Inflammatory macrophage treated with lipopolysaccharide for 4 hours (primary cell): ENCODE measurements at places on chromosomes 7 and 10.

DNA sequence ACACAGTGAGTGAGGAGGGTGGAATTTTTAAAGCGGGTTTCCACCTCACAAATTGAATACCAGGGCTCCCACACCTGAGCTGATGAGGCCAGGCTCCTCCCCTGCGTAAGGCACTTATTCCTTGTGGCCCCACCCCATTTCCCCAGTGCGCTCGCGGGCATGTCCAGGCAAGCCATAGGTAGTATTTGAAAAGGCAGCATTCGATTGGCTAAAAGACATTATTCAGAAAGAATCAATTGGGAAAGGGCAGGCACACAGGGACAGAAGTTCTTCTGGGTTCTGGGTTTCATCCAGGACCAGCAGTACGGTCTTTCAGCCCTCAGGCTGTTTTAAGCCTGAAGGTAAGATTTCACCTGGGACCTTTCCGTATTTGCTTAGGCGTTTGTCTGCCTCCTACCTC is 222.3 kb downstream of the BBS9 start:
- DNase-seq, result no peak

- no peak for DNase-seq
Measured at GRCh38 chr10:34811968-34812514, 3.1 kb downstream of the PARD3 start.

DNA sequence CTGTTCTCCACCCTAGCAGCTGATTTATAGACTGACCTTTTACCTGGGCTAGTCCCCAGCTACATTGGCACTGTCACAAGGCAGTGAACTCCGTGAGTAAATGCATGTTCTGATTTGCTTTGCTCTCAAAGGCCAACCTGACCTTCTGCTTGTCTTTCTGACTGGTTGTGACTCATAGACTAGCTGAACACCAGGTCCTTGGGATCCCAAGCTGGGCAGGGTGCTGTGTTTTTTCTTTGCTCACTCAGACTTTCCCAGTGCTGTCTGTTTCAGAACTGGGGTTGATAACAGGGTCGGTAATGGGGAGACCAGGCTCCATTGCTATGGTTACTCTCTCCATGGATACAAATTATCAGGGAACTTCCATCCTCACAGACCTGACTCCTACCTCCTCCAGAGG is 35.0 kb downstream of the EVX1 start:
- DNase-seq, result no peak

DNA sequence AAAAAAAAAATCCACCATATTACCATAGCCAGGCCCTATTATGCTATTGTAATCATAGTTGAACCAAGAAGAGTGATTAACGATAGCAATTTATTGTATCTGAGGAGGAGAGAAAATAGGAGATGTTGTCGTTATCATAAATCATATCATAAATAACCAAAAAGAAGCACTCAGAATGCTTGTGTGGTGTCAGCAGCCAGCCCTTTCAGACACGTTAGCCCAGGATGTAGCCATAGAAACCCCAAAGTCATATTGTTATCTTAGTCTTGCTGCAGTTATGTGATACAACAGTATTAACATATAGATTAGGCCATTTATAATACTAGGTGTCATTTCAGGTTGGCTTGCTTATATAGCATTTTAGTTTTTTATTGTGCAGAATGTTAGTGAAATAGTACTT is 102.2 kb upstream of the GATA3 start:
- no peak for DNase-seq

DNA sequence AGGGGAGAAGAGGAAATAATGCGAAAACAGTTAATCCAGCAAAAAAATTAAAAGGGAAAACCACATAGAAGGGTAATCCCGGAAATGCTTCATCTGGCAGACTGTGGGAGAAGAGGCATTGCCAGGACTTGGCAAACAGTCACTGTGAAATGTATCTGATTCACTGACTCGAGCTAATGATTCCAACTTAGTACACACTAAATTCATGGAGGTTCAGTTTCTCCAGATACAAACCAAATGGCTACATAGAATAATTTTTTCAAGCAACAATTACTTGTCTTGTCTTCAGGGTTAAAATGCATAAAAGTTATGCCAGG is 36.4 kb downstream of the GDI2 start:
- peak; percentile 63 for DNase-seq

- DNase-seq, result no peak
Measured at GRCh38 chr7:112283382-112283910, 77.0 kb downstream of the ZNF277 start.

GRCh38 chr7:117010375-117011133 is 57.3 kb downstream of the ST7 start:
- DNase-seq, result peak; percentile 83

- no peak for DNase-seq
Measured at GRCh38 chr10:102634686-102635085, 9.6 kb upstream of the TRIM8 start.

GRCh38 chr10:71838264-71839211 is 12.5 kb downstream of the PSAP start:
- DNase-seq, result no peak

DNA sequence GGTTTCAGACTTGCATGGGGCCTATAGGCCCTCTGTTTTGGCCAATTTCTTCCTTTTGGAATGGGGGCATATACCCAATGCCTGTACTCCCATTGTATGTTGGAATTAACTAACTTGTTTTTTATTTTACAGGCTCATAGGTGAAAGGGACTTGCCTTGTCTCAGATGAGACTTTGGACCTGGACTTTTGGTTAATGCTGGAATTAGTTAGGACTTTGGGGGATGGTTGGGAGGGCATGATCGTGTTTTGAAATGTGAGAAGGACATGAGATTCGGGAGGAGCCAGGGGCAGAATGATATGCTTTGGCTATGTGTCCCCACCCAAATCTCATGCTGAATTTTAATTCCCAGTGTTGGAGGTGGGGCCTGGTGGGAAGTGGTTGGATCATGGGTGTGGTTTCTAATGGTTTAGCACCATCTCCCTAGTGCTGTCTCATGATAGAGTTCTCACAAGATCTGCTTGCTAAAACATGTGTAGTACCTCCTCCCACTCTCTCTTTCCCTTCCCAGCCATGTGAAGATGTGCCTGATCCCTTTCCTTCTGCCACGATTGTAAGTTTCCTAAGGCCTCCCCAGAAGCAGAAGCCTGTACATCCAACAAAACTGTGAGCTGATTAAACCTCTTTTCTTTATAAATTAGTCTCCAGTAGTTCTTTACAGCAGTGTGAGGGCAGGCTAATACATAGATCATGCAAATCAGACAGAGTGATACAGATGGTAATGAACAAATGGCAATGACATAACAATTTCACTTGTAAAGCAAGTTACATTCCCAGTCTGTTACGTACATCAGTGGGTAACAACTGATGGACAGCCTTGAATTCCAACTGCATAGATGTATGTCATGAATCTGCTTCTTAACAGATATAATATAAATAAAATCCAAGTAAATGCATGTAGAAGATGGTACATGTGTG is 146.2 kb downstream of the SGMS1 start:
- no peak for DNase-seq

- peak; percentile 53 for DNase-seq
Measured at GRCh38 chr10:93615576-93616235, 3.4 kb downstream of the PDE6C start.

DNA sequence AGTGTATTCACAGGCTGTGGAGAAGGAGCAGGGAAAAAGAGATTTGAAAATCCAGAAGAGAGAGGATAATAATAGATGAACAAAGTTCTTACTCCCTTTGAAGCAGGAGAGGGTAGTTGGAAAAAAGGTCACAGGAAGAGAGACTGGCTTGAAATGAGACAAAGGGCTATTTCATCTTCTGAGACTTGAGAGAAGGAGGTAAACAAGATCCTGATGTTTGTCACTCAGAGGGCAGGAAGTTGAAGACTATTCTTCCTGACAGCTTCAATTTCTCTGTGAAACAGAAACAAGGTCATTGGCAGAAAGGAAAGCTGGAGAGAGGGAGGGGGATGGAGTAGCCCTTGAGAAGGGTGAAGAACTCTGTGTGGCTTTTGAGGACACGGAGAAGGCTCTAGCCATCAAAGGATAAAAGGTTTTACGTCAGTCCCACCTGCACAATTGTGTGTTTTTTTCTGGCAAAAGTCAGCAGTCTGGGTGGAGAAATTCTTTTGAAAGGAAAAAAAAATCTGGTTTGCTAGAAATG is 216.1 kb upstream of the STEAP4 start:
- no peak for DNase-seq

DNA sequence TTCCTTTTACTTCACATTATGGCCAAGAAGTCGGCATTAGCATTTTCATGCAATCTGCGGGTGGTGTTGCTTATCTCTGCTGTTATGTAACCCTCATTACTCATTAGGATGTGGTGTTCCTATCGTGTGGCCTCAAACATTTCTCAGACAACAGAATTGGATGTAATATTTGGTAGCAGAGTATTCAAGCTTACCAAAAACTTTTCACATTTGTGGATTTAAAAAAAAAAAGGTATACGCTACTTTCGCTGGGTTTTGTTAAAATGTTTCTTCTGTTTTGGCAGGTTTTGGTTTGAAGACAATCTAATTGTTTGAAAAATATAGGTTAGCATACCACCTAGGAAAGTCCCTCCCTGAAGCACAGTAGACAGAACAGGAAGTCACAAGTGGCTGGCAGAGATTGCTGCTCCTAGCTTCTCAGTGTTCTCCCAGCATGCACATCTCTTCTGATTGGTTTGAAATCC is 128.8 kb downstream of the GATA3 start:
- peak; percentile 92 for DNase-seq

DNA sequence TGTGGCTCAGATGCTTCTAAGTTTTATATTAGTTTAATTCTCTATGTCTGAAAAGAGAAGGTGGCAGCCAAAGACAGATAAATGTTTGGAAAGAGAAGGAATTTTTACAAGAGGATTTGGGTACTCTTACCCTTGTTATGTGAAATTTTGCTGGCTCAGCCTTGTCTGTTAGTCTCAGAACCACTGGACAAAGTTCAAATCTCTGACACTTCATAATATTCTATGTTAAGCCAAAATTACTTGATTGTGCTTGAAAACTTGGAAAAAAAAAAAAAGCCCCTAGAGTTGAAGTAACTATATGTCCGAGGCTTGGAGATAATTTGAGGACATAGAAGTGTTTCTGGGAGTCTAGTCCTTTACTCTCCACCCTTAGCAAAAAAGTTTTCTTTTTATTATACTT is 1079.3 kb upstream of the LRRTM3 start:
- DNase-seq, result no peak

DNA sequence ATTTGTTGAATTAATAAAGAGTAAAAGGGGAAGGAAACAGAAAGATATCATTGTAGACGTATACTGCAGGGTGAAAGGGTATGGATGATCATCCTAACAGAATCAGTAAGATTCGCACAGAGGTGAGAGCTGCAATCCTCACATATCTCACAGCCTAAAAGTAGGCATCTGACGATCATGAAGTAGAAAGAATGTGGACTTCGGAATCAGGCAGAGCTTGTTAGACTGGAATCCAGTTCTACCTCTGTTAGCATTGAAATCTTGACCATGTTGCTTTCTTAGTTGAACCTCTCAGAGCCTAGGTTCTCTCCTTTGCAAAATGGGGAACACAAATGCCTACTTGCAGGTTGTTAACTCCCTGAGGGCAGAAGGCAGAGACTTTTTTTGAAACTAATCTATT is 320.0 kb upstream of the C7orf33 start:
- no peak for DNase-seq

DNA sequence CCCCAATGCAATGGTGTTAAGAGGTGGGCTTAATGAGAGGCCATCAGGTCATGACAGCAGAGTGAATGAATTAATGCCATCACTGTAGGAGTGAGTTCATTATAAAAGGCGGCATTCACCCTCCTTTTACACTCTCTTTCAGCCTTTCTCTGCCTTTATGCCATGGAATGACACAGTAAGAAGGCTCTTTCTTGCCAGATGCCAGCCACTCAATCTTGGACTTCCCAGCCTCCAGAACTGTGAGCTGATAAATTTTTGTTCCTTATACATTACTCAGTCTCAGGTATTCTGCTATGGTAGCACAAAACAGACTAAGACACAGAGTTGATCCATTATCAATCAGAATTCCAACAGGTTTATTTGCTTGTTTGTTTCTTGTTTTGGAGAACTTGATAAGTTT is 3.2 kb downstream of the TCAF1 start:
- no peak for DNase-seq

DNA sequence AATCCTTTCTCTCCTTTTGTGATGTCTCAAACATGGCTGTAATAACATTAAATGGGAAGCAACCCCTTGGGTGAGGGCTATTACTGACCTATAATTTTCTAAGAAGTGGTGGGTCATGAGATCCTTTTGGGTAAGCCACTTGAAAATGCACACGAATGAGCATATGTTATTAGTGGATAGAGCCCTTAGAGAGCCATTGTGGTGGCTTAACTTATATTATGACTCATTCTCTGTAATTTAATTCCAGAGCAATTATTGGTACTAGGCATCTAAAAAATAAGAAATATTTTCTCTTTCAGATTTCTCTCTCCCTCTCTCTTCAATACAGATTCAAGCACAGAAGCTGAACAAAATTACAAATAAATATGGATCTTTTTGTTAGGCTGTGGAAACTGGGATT is 1177.4 kb upstream of the PHF14 start:
- no peak for DNase-seq

DNA sequence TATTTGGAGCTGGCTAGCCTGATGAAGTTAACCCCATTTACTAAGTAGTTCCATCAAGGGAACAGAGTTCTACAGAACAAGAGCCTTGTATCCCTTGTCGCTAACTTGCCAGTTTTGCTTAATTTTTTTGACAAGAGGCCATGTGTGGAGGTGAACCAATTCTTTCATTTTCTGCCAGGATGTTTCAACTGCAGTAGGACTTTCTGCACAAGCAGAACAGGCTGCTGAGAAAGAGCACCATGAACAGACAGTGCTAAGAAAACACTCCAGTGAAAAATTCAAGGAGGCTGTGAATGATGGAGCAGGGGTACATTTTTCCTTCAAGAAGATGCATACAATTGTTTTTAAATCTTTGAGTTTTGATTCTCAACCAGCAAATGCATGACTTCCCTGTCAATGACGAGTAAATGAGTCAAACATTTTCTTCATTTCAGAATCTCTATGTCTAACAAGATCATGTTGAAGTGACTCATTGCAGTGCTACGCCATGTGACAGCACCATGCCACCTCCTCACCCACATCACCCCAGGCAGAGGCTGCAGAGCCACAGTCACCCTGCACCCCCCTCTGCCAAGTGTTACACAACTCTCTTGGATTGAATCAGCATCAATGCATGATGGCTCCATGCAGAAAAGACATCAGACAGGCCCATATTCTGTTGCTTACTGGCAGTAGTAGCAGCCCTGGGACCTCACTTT is 193.1 kb downstream of the COBL start:
- DNase-seq, result peak; percentile 98

- DNase-seq, result no peak
Measured at GRCh38 chr7:79515358-79515757, 61.9 kb upstream of the MAGI2 start.

- DNase-seq, result peak; percentile 62
Measured at GRCh38 chr7:16644636-16645592, 640 bp downstream of the ANKMY2 start.

DNA sequence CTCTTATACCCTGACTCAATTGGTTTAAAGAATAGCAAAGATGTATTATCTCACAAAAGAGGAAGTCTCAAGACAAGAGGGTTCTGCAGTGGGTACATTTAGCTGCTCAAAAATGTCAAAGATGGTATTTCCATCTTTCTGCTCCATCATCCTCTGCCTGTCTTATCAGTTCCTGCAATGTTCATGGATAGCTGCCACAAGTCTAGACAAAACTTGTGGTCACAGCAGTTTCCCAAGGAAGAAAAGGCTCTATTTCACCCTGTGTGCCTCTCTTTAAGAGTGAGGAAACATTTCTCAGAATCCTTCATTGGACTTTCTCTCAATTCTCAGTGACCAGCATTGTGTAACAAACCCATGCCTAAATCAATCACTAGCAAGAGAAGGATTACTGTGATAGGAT is 634.2 kb upstream of the AUTS2 start:
- DNase-seq, result no peak
